Adrenal gland (tissue), 19 donors: ENCODE measurements at places on chromosomes 11 and 22. TPM values are rescaled to one million over a fixed set of nuclear protein-coding genes. Genes with fewer than 3 reads are reported as not detected.

GRCh38 chr22:21946262-21946925, 6.3 kb downstream of the PPM1F start:
- H3K27me3 ChIP-seq: no peaks in the 10 kb centered on the region
- H3K4me1 ChIP-seq: peaks cover 43% of the 10 kb centered on the region
- no peak overlapping the region for H3K27ac ChIP-seq
- H3K36me3 ChIP-seq: no peaks in the 10 kb centered on the region
- DNase-seq: no peak

GRCh38 chr22:37160027-37160426, 10.3 kb upstream of the IL2RB start:
- H3K27me3 ChIP-seq: no peaks in the 10 kb centered on the region
- H3K36me3 ChIP-seq: no peaks in the 10 kb centered on the region
- H3K27ac ChIP-seq: no peak overlapping the region
- H3K4me3 ChIP-seq: no peak overlapping the region
- DNase-seq: no peak

DNA sequence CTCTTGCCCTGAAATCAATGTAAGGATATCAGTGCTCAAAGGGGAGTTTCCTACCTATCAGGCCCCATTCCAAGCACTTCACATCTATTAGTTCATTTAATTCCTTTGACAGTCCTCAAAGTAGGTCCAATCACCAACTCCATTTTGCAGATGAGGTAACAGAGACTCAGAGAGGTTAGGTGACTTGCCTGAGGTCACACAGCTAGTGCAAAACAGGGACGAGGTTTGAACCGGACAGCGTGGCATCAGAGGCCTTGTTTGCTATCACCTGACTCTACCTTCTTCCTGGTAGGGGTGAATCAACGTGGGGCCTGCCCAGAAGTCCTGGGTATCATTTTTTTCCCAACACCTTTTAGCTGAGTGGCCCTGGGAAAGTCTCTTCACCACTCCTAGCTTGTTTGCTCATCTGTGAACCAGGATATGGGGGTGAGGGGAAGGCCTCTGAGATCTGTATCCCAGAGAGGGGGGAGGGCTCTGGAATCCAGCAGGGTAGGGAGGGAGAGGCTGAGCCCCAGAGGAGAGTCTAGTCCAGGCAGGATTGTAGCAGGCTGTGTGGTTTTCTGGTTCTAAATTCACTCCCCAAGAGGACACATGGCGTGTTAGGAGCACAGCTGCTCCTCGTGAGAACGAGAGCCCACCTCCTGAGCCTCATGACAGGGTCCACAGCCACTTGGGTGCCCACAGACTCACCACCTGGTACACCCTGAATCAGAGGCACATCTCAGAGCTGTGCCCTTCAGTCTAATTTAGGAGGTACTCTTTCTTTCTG, 174.7 kb downstream of the MN1 start:
- H3K36me3 ChIP-seq: no peaks in the 10 kb centered on the region
- no peaks in the 10 kb centered on the region for H3K27me3 ChIP-seq
- no peaks in the 10 kb centered on the region for H3K4me1 ChIP-seq
- no peak for DNase-seq
- no peak overlapping the region for H3K4me3 ChIP-seq

DNA sequence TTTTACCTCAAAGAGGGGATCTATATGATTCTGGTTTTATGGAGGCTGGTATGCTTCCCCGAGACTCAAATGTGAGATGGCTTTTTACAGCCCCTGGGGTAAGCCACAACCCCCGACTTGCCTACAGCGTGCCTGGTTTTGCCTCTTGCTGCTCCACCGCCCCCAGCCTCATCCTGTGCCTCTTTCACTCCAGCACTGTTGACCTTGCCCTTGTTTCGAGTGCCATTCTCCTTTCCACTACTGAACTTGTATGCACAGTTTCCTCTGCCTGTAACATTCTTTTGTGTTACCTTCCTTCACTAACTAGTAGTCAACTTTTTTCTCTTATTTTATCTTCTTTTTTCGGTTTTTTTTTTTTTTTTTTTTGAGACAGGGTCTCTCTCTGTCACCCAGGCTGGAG, 219.0 kb upstream of the ZBED5 start:
- H3K4me3 ChIP-seq: no peak overlapping the region
- no peaks in the 10 kb centered on the region for H3K36me3 ChIP-seq
- H3K4me1 ChIP-seq: no peaks in the 10 kb centered on the region
- no peak overlapping the region for H3K27ac ChIP-seq

GRCh38 chr11:83056204-83056603, 15.5 kb downstream of the RAB30 start:
- H3K27me3 ChIP-seq: no peaks in the 10 kb centered on the region
- no peak for DNase-seq
- no peak overlapping the region for H3K4me3 ChIP-seq
- H3K4me1 ChIP-seq: peaks cover 19% of the 10 kb centered on the region

The NXF1 gene
- 274 TPM for polyA plus RNA-seq

The NAP1L4 gene
- 80.3 TPM for polyA plus RNA-seq
